H4 (cell line): ENCODE measurements at places on chromosomes 2 and 18.

GRCh38 chr2:47501374-47502200 lies 98.6 kb downstream of the MSH2 start:
- DNase-seq: no peak

GRCh38 chr2:52405980-52406379 lies 1361.6 kb upstream of the CHAC2 start:
- DNase-seq: no peak

GRCh38 chr18:49544362-49544761 lies 17.5 kb upstream of the LIPG start:
- no peak for DNase-seq

DNA sequence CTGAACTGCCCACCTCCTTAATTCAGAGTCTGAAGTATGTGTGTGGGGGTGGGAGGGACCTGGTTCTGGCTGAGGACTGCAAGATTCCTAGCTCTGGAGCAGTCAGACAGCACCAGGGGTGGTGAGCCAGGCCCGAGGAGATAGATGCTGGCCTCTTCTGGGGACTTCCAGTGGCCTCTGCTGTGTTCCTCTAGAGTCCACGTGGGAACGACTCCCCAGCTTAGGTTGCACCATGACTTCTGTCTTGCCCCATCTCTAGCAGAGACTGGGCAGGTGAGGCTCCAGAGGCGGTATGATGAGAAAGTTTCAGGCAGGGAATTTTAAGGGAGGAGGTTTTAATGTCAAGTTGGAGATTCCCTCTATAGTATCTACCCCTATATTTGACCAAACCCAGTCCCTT lies 22.0 kb upstream of the RESP18 start:
- DNase-seq: no peak

- DNase-seq: no peak
These were observed 523.9 kb upstream of the MEX3C start for GRCh38 chr18:51721388-51721787.

- DNase-seq: no peak
These were observed 66.3 kb downstream of the SLC66A2 start for GRCh38 chr18:79884963-79885728.

GRCh38 chr2:127404466-127405254 lies 13.6 kb upstream of the PROC start:
- DNase-seq: no peak

DNA sequence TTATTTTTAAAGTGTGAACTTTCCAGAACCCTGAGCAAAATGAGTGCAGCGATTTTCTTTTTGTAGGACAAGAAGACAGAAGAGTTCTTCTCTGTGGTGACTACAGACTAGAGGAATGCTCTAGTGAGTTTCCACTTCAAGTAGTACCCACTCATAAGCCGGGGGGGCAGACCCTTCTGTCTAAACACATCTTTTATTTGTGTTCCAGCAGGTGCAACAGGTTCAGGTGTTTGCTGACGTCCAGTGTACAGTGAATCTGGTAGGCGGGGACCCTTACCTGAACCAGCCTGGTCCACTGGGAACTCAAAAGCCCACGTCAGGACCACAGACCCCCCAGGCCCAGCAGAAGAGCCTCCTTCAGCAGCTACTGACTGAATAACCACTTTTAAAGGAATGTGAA lies 25.2 kb downstream of the PTRHD1 start:
- no peak for DNase-seq
